ENCODE measurements at places on chromosomes 3 and 15. TPM values are rescaled to one million over a fixed set of nuclear protein-coding genes. Genes with fewer than 3 reads are reported as not detected.

MASP1 gene
- total RNA-seq, result not detected

IL17RB gene
- 0.24 TPM for total RNA-seq

FSTL1 gene
- 2,574 TPM for total RNA-seq

SATB1 gene
- total RNA-seq, result 10.6 TPM

BMF gene
- total RNA-seq, result 46.6 TPM

PLCL2 gene
- 2.1 TPM for total RNA-seq

SLC6A1 gene
- 39.1 TPM for total RNA-seq

RPL22L1 gene
- 43.7 TPM for total RNA-seq

SHC4 gene
- 4.6 TPM for total RNA-seq

GRIP2 gene
- 0.18 TPM for total RNA-seq

DNASE1L3 gene
- total RNA-seq, result not detected

NANOGP8 gene
- total RNA-seq, result not detected

ISLR gene
- total RNA-seq, result 108 TPM

POC1A gene
- total RNA-seq, result 5.1 TPM

CAMKV gene
- not detected for total RNA-seq

MOBP gene
- total RNA-seq, result not detected
